A172 (cell line): ENCODE measurements at places on chromosomes 6 and 20. TPM values are rescaled to one million over a fixed set of nuclear protein-coding genes. Genes with fewer than 3 reads are reported as not detected.
A peak's percentile ranks its signal among the peaks of the same experiment; 100 is the strongest.

The CNR1 gene
- not detected in 2 replicates for total RNA-seq

- DNase-seq, result no peak
These were observed 22.3 kb downstream of the RBM24 start for GRCh38 chr6:17303444-17303843.

The LRP11 gene
- 43.4 and 43.9 TPM in 2 replicates for total RNA-seq

DNA sequence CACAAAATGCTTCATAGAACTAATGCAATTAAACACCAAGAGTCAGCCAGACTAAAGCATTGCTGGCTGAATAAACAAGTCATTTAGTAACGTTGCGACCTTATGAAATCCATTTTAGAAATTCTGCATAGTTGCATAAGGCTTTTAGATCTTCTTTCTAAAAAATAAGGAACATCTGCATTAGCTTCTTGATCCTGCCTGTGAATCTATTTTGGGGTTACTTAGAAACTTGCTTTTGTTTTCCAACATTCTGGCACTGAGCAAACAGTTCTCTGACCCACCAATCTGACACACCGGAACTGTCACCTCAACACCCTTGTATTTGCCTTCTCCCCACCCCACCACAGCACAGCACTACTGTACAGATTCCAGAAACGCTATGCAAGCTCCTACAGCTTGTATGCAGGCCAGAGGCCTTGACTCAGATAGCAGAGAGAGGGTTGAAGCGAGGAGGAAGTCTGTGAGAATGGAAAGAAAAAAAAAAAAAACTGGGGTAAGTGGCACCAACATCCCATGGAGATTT, 55.0 kb downstream of the KIF13A start:
- no peak for DNase-seq

GRCh38 chr6:34310817-34311216, 62.0 kb upstream of the SMIM29 start:
- DNase-seq, result no peak

The TTK gene
- total RNA-seq, result 63.1 and 137 TPM in 2 replicates

DNA sequence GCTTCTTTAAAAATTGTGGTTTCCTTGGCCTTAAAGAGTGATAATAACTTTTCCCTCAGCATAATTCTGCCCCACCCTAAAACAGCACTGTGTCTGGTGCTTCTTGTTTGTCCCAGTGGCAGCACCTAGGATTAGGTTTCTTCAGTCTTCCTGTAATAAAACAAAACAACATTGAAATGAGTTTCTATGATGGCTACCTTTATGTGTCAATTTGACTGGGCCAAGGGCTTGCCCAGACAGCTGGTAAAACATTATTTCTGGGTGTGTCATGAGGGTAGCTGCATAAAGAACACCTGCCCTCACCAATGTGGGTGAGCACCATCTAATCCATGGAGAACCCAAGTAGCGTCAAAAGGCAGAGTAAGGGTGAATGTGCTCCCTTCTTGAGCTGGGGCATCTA, 117.8 kb downstream of the QRSL1 start:
- no peak for DNase-seq

DNA sequence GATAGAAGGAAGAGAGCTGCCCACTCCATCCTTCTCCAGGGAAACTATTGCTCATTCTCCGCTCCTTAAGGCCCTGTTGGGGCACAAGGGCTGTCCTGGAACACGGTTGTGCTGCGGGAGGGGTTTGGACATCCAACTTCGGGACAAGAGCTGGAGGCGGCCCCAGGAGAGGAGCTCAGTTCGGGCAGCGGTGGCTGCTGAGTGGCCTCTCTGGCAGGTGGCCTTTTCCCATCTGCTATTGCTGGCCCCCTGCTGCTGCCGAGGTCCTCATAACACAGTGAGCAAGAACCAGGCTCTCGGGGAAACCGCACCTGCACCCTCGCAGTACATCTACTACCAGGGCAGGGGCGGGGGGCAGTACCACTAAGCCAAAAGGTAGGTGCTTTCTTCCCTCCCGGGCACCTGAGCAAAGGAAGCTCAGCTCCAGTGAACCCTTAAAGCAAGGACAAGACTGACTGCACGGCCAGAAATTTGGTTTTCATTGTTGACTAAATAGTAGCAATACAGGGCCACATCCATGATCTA, 63.7 kb downstream of the PSMG4 start:
- DNase-seq, result no peak

DNA sequence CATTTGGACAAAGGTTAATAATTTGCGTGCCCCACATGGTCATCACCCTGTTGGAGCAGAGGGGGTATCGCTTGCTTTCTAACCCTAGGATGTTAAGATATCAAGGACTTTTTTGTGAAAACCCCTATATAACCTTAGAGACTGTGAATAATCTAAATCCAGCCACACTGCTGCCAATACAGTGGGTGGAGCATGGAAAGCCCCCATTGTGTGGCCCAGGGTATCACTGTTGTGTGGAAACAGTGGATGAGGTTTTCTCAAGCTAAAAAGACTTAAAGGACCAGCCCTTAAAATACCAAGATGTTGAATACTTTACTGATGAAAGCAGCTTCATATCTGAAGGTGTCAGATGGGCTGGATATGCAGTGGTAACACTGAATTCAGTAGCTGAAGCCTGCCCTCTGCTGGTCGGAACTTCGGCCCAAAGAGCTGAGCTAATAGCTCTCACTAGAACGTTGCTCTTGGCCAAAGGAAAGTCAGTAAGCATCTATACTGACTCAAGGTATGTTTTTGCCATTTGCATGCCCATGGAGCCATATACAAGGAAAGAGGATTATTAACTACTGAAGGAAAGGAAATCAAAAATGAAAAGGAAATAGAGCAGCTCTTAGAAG, 695.2 kb downstream of the PHF3 start:
- DNase-seq, result peak; percentile 47

DNA sequence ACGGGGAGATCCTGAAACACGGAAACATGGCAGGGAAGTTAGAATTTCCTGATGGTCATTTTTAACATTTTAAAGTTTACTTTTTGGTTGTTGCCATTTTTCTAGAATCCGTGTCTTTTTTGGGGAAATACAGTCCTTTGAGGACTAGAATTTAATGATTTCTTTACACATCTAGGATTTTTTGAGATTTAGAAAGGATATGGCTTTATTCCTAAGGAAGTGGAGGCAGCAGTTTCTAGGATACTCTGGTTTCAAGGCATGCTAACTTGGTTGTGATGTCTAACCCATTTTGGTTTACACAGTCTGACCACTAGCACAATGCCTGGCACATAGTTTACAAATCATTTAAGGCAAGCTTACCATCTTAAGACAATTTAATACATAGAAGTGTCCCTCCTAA, 1.1 kb upstream of the ZBTB2 start:
- no peak for DNase-seq

DNA sequence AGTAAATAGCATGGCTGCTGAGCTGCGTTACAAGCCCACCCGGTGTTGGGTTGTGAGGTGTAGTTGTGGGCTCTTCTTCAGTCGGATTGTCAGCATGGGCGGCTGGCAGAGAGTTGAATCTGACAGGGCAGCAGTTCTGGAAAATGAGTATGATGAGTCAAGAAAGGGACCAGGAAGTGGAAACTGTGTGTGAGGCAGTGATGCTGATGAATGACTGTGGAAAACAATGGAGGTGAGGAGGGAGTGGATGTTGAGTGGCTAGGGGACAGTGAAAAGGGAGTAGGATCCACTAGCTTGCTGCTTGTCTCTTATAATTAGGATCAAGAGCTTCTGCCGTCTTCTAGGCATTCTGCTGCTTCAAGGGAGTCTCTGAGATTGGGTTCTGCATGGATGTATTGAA, 154.3 kb downstream of the ESR1 start:
- DNase-seq, result no peak

The BPIFB1 gene
- total RNA-seq, result not detected in 2 replicates

The CDH4 gene
- 2.6 and 5.5 TPM in 2 replicates for total RNA-seq

DNA sequence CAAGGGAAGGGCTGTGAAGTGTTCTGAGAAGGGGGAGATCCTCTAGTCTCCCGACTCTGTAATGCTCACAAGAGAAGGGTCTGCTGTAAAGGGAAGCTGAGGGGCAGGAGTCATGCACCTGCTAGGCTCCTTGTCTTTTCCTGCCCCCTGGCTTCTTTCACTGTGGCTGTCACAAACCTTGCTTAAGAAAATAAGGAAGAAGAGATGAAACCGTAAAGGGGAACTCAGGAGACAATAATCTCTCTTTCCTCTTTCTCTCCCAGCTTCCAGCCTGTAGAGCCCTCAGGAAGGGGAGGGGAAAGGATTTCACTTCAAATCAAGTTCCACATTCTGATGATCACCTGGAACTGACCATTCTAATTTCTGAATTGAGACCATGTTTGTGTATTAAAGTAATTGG, 26.3 kb downstream of the SLC13A3 start:
- no peak for DNase-seq

The COL19A1 gene
- not detected in 2 replicates for total RNA-seq

GRCh38 chr6:131947986-131948661, 3.0 kb downstream of the CCN2 start:
- no peak for DNase-seq

DNA sequence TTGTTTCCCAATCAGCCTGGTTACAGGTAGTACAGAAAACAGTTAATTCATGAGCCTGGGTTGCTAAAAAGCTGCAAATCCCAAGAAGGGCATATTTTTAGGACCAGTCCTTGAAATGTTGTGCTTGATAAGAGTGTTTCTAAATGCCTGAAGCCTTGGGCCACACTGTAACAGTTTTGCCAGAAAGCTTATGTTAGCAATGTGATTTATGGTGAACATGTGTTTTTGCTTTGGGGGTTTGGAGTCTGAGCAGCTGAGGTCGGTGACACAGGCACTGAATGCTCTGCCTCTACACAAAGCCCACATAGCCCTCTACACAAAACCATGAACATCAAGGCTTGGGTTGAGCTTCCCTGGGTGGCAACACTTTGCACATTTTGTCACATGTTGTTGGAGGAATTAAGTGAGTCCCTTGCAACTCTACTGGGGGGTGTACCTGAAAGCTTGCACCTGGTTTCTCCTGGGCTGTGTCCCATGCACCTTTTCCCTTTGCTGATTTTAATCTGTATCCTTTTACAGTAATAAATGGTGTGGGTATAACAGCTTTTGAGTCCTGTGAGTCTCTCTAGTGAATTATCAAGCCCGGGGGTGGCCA, 22.2 kb downstream of the AHI1 start:
- DNase-seq, result no peak

The LKAAEAR1 gene
- total RNA-seq, result 0.24 TPM in 1 of 2 replicates, not detected in the other

DNA sequence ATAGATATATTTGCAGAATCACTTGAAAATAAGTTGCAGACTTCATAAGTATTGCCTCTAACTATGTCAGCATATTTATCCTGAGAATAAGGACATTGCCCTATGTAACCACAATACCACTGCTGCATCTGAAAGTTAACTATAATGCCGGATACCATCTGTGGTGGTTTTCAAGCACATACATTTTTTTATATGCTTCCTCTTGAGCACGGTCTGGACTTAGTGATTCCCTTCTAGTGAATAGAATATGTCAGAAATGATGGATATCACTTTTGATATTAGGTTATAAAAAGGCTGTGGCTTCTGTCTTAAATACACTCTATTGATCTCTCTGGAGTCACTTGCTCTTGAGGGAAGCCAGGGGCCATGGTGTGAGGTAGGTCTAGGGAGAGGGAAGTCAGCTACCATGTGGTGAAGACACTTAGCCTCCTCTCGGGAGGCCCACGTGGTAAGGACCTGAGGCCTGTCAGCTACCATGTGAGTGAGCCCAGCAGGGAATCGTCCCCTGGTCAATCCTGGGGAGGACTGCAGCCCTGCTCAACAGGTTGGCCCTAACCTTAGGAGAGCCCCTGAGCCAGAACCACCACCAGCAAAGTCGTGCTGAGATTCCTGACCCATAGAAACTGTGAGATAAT, 57.5 kb downstream of the CCDC170 start:
- no peak for DNase-seq

DNA sequence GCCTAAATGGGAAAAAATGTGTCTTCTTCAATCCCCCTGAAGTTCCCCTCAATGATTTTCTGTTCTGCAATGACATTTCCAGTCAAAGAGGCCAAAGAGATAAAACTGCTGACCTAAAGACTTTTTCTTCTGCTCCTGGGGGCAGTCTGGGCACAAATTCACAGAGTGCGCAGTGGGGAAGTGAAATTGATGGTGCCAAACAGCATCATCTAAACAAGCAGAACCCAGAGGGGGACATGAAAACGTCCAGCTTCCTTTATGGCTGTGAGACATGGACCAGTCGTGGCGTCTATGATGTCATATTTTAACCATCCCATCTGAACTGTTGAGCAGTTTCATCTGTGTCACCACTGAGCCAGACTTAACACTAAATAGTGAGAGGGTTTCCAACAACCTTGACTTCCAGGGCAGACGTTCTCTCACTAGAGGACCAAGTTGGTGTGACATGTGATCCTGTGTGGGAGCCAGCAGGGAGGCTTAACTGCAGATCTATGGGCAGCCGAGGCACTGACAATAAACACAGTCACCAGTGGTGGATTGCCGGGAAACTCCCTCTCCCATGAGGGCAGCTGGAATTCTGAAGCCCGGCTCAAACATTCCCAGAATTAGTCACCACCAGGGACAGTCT, 12.4 kb downstream of the SCML4 start:
- peak; percentile 62 for DNase-seq

The DACT2 gene
- total RNA-seq, result not detected in 2 replicates

The LHFPL5 gene
- total RNA-seq, result not detected in 2 replicates

- DNase-seq, result peak; percentile 11
These were observed 257.6 kb upstream of the POU3F2 start for GRCh38 chr6:98576791-98577190.

The FAM217A gene
- total RNA-seq, result not detected in 2 replicates

DNA sequence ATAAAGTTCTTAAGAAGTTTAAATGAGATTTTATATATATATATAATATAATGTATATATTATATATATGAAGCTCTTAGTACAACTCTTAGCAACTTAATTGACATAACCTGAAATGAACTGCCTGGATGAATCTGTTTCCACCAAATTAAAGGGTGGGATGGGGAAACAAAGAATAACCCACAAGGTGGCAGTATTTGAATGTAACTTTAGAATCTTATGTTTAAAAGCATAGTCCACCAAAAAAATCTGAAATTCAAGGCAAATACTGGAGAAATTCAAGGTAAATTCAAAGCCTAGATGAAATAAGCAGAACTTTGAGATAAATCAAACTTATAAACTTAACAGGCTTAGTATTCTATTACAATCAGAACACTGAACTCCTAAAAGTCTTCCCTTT, 4.4 kb upstream of the IBTK start:
- DNase-seq, result peak; percentile 38

The ACOT13 gene
- total RNA-seq, result 10.2 and 15.0 TPM in 2 replicates
